ENCODE measurements at places on chromosomes 4 and X. TPM values are rescaled to one million over a fixed set of nuclear protein-coding genes. Genes with fewer than 3 reads are reported as not detected.

The RAP2C gene
- 18.3 TPM for total RNA-seq

The TMEM47 gene
- 135 TPM for total RNA-seq

The FAT1 gene
- 538 TPM for total RNA-seq

The SETD7 gene
- 121 TPM for total RNA-seq

The TCEAL6 gene
- not detected for total RNA-seq

The TMEM187 gene
- total RNA-seq = 8.5 TPM

The DUX4 gene
- total RNA-seq = not detected

The CLCN4 gene
- total RNA-seq = 5.1 TPM

The ALPK1 gene
- 17.5 TPM for total RNA-seq

The TMEM271 gene
- total RNA-seq = not detected

The TMPRSS11B gene
- total RNA-seq = not detected

The PLAC1 gene
- not detected for total RNA-seq

The ODAM gene
- total RNA-seq = not detected

The STPG2 gene
- total RNA-seq = not detected

The HCFC1 gene
- total RNA-seq = 22.7 TPM

The CLCN5 gene
- total RNA-seq = 17.7 TPM

The SLC49A3 gene
- total RNA-seq = 3.4 TPM

The ACSL4 gene
- total RNA-seq = 124 TPM

The RBMXL3 gene
- not detected for total RNA-seq

The OPRPN gene
- total RNA-seq = not detected

The IGSF1 gene
- total RNA-seq = 0.07 TPM

The TNMD gene
- not detected for total RNA-seq

The DDX53 gene
- total RNA-seq = not detected

The L1CAM gene
- 4.6 TPM for total RNA-seq

The GUF1 gene
- total RNA-seq = 15.4 TPM

The SOX3 gene
- not detected for total RNA-seq

The NXF2B gene
- not detected for total RNA-seq

The TRIML2 gene
- not detected for total RNA-seq

The CHIC1 gene
- 8.1 TPM for total RNA-seq

The USP26 gene
- total RNA-seq = not detected

The CXCL8 gene
- total RNA-seq = 23.3 TPM

The SPATA18 gene
- total RNA-seq = 32.6 TPM

The METTL14 gene
- 18.2 TPM for total RNA-seq

The NAP1L5 gene
- total RNA-seq = 7.8 TPM

The DDIT4L gene
- total RNA-seq = 5.0 TPM

The KDR gene
- total RNA-seq = 13.3 TPM

The CYLC1 gene
- not detected for total RNA-seq

The PIM2 gene
- total RNA-seq = 4.7 TPM

The TRMT44 gene
- 11.4 TPM for total RNA-seq

The RLIM gene
- 62.6 TPM for total RNA-seq

The MAGEA10 gene
- total RNA-seq = not detected

The NUDT11 gene
- 10.2 TPM for total RNA-seq

The RAB39B gene
- total RNA-seq = 0.72 TPM

The NALF2 gene
- total RNA-seq = not detected

The NAP1L3 gene
- total RNA-seq = 8.3 TPM

The LGI2 gene
- total RNA-seq = 0.23 TPM

The BBS12 gene
- 7.9 TPM for total RNA-seq

The CDS1 gene
- 0.26 TPM for total RNA-seq

The KLF8 gene
- 2.2 TPM for total RNA-seq

The CLDN22 gene
- total RNA-seq = under 0.01 TPM

The EVC2 gene
- total RNA-seq = 7.8 TPM

All from smooth muscle cell of the pulmonary artery (primary cell).